GM12892 (cell line): ENCODE measurements at places on chromosomes 1 and 21.

DNA sequence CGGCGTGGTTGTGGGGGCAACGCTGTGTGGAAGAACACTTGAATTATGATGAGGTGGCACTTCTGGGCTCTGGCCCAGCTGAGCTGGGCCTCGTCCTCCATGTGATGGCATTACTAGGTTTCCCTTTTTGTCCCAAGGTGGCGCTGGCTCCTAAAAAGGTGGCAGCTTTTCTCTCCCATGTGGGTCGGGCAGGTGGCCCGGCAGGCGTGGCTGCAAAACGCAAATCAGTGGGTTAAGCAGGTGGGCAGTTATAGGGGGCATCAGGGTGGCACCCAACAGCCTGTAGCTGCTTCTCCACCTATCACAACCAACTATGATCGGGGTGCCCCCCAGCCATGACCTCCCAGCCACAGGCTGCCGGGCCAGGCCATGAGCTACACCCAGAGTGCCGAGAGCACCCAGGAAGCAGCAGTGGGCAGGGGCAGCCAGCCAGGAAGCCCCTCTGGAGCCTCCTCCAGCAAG is 59.6 kb downstream of the KCNAB2 start:
- DNase-seq: no peak

DNA sequence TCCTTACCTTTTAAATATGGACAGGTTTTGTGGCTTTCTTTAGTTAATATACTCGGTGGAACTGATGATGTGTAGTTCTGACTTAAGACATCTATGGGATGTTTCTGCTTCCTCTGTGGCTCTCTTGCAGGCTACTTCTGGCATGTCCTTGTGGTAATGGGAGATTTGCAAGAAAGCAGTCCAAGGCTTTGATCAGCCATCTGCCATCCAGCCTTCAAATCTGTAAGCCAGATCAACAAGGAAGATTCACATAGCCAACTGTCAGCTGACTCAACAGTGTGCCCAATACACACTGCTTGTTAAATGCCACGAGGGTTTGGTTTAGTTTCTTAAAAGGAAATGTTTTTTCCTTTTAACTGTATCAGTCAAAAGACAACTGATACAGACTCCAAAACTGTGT is 722.2 kb upstream of the CHRM3 start:
- no peak for DNase-seq

DNA sequence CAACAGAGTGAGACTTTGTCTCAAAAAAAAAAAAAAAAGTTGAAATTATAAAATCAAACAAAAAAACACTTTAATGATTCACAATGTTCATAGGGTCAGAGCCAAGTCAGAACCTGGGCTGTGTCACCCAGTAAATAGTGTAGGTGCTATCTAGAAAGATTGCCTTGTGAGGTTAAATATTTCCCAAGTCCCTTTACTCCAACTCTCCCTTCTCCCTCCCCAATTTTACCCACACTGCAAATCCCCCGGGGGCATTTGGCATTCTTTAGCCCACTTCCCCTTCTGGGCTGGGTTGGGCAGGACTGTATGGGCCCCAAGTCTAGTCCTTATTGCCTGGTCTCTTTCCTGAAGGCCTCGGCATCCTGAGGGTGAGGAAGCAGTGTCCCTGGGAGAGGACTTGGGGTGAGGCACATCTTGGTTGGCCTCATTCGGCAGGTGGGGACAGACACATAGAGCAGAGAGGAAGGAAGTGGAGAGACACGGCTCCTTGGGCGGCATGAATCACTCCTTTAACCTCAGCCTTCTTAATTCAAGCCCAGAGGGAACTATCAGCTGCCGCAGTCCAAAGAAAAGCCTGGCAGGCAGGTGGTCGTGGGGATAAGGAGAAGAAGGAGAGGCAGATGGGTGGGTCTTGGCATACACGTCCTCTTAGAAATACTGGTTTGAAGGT is 8.2 kb downstream of the ADORA1 start:
- DNase-seq: no peak

DNA sequence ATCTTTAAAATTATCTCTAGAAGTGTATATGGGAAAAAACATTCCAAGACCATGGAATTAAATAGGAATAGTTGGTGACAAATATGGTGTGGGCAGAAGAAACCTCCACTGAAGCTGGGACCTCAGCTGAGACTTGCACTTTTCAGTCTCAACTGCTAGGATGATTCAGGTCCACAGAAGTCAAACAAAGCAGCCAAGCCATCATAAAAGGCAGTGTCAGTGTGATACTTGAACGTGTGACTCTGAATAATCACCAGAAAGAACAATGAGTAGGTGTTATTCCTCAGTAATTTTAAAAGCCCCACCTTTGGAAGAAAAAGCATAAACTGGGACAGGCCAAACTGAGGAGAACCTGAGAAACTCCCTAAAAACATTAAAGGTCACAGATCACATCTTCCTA is 90.7 kb downstream of the ZNF281 start:
- DNase-seq: no peak

DNA sequence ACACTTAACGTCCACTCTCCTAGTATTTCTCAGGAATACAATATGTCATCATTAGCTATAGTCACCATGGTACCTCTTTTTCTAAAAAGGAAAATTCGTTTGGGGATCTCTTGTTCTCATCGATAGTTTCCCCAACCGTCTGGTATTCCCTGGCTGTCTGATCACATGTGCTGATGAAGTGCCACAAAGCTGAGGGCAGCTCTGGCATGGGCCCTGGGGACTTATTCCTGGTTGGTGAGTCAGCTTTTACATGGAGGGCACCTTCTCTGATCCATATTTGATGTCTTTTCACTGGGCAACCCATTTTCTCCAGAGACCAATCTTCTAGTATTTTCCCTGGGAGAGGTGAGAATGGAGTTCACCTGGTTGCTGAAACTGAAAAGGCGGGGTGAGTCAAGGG is 39.5 kb downstream of the CHD1L start:
- DNase-seq: no peak

GRCh38 chr21:36156815-36157670 is at the start of gene DOP1B:
Gene DOP1B (plus strand): TSS chr21:36156824. CDS start chr21:36164734, 7,910 bp downstream.
- peak; percentile 46 for DNase-seq

GRCh38 chr1:228147151-228147693 is 2.5 kb upstream of the GJC2 start:
- DNase-seq: no peak

DNA sequence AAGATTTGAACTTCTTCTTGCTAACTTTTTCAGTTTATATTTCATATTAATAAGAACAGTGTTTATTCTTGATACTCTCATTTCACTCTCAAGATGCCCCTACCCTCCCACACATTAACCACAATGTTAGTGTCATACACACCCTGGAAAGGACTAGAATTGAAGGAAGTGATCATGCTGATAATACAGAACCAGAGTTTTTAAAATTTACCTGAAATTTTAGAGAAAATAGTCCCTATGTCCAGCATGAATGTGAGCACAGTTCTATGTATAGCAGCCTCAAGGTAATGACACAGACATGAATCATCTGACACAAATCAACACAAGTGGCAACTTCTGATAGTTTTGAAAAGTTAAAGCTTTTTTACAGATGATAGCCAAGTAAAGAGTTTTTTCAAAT is 26.0 kb downstream of the RGS1 start:
- no peak for DNase-seq

DNA sequence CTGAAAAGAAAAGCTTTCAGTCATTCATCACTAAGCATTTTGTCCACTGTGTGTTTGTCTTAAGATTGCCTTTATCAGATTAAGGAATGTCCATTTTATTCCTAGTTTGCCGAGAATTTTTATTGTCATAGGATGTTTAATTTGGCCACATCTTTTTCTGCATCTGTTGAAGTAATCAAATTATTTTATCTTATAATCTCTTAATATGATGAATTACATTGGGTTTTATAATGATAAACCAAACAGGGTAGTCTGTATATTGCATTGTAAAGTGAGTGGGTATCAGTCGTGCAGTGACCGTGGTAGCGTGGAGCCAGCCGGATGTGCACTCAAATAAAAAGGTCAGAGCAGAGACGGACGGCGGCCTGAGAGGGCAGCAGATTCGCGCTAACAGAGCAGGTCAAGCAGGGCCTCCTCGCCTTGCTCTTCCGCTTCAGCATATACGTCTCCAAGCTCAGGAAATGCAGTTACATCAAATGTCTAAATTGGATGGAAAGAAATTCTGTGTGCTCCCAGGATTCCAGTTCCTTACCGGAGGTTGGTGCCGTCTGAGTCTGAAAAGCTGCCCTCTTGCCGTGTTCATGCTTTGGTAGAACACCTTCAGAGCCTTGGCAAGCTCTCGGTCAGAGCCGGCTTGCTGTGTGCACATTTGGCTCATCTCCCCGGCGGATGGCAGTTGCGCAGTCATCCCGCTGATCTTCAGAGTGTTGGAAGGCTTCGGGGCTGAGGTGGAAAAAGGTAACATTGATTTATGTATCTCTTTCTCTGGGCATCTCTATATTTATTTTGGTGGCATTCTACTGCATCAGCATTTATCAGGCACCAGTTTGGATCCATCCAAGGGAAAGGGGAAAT is 51.5 kb downstream of the SCCPDH start:
- no peak for DNase-seq

DNA sequence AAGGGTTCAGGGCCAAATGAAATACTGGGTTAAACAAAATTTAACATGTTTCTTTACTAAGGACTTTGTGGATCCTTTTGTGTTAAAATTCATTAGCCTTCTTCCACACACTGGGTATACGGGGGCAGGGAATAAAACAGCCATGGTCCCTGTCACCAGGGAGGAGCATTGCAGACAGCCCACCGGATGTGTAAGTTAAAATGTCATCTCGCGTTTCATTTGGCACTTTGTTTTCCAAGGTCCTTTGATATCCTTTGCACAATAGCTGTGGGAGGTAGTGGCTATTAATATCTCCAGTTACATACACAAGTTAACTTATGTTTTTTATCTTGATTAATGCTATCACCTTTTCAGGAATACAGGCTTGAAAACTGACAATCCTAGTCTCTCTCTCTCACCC is 172.7 kb downstream of the BARHL2 start:
- DNase-seq: no peak

GRCh38 chr1:29698033-29698432 is 461.7 kb downstream of the PTPRU start:
- DNase-seq: no peak

- no peak for DNase-seq
Measured at GRCh38 chr1:235069577-235070563, 58.8 kb downstream of the TOMM20 start.

DNA sequence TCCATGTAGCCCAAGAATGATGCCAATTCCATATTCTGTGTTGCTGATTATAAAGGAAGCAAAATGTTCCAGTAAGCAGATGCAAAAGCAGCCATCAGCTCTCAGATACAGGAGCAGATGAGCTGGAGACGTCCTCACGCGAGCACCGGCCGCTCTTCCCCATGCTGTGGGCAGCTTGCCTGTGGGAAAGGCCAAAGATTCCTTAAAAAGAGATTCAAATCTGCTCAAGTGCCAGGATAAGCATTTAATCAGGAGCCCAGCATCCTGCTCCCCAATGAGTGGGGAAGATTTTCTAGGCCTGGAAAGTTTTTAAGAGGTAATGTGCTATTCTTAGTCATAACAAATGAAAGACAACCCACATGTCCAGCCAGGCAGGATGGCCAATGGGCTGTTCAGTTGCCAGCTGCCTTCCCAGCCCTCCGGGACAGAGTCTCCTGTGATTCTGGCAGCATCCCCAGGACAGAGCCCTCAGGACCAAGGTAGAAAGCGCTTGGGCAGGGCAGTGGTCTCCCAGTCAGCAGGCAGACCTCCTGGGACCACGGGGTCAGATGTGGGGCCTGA is 108.2 kb upstream of the TMPRSS2 start:
- DNase-seq: no peak

DNA sequence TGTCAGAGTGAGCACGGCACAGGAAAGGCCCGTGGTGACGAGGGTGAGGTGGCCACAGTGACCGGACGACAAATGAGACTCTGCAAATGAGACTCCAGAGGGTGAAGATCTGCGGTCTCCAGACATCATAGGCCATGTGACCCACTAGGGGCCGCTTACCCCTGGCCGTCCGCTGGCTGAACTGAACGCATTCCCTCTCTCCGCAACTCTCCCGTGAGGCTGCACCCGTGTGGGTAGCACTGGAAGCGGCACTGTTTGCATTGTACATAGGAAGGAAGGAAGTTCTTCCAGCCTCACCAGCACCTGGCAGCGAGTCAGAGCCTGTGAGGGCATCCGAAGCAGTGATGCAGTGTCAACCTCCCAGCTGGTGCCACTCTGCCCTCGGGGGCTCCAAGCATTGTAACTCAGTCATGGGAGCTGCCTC is 23.6 kb upstream of the SPSB1 start:
- no peak for DNase-seq

DNA sequence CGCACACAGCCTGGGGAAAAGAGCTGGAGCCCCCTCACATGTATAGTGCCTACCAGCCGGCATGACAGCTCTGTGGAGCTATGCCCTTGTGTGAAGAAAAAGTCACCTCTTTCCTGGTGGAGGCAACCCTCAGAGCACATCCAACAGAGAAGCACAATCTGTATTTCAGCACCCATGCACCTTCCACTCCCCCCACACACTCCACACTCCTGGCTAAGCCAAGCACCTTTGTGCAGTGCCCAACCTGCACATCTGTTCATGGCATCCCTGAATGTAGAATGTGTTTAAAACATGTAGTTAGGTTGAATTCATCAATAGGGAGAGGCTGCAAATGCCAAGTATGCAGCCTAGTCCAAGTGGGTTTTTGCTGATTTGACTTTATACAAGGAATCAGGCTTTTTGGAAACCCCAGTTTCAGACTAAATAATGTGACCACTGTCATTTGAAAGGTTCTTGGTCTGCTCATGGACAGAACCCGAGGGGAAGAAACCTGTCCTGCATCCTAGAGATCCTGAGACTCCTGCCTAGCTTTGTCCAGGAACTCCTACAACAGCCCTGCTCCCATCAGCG is 197.1 kb downstream of the TOMM20 start:
- no peak for DNase-seq

DNA sequence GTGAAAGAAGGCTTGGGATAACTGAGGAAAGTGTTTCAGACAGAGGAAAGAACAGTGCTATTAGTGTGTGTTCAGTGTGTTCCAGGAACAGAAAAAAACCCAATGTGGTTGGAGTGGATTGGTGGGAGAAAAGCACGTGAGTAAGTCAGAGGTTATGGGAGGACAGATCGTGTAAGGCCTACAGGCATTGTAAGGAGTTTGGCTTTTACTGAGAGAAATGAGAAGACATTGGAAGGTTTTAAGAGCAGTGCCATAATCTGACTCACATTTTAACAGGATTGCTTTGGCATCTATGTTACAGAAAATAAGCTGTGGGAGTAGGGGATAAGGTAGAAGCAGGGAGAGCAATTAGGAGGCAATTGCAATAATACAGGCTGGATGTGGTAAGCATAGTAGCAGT is 4.8 kb downstream of the ARPC5 start:
- DNase-seq: no peak

DNA sequence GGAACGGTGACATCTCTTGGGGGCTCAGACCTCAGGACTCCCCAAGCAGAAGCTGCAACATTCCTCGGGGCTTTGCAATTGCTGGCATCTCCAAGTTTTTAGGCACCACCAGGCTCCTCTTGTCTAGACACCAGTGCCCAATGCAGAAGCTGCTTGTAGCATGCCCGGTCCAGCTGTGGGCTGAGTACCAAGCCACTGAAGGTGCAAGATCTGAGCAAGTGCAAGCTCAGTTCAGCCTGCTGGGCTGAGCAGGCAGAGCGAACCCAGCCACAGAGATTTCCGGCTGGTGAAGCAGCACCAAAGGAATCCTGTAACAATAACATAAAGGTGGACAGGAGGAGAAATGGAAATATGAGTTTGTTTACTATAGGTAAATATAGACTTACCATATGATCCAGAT is 995.4 kb upstream of the B3GALT2 start:
- DNase-seq: no peak
